Central memory CD4-positive, alpha-beta T cell (primary cell): ENCODE measurements at places on chromosomes 7 and 10.

DNA sequence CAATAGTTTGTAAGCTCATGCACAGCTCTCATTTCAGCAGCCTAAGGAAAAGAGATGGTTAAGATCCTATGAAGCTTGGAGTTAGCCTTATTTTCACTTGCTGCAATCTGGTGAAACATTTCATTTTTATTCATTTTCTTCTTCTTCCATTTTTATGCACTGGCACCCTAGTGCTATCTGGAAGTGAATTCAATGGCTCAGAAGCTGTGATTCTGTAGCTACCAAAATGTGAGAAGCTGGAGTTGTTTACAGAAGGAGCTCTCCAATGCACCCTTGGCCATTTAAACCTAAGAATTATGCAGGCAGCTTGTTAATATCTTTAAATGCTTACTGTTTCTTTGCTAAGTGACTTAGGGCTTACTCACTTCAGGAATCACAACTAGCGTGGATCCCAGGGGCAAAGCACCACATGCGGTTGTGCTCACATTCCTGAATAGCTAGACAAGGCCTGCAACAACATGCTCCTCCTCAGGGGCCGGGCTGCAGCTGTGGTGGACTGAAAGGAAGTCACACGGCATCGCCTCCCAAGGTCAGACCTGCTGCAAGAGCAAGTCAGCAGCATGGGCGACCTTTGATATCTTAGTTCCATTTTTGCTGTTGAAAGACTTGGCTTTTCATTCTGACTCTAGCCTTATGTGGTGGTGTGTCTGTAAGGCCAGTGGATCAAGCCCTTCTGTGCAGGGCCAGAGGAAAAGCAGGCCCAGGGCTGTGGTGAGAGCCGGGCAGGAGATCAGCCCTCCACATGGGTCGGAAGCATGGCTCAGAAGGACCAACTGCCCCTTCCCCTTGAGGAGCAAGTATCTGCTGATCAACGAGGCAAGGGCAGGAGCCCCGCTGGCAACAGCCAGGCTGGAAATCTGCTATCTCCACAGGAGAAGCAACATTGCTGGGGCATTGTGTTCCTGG lies 91.9 kb upstream of the MBL2 start:
- no peak for DNase-seq

- no peak for DNase-seq
Measured at GRCh38 chr7:116834815-116835504, 27.4 kb upstream of the CAPZA2 start.

DNA sequence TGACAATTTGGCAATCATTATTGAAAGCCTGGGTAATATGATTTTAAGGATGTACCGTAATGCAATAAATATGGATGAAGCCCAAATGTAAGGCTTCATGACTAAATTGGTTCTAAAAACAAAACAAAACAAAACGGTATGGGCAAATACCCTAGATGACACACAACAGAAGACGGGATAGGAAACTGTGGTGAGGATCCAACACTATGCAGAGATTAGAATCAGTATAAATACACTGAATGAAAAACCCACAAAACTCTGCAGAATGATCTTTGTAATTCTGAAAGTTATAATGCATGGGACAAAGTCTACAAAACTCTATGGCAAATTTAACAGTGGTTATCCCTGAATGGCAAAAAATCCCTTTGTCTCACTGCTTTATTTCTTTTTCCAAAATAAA lies 57.6 kb downstream of the MALSU1 start:
- peak; percentile 43 for DNase-seq

DNA sequence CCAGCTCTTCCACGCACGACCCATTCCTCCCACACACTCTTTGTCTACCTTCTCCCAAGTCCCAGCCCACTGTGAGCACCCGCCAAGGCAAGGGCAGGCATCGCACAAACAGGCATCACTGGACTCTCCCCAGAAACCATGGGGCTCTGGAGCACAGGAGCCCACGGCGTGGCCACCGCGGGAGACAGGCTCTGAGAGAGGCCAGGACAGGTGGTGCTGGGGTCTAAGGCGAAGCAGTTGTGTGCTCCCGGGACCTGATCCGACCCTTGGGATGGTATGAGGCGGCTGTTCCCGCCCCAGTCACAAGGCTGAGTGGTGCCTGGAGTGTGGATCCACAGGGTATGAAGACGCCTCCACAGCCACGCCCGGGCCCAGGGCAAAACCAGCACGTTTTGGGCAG lies 156.9 kb downstream of the MAD1L1 start:
- no peak for DNase-seq

DNA sequence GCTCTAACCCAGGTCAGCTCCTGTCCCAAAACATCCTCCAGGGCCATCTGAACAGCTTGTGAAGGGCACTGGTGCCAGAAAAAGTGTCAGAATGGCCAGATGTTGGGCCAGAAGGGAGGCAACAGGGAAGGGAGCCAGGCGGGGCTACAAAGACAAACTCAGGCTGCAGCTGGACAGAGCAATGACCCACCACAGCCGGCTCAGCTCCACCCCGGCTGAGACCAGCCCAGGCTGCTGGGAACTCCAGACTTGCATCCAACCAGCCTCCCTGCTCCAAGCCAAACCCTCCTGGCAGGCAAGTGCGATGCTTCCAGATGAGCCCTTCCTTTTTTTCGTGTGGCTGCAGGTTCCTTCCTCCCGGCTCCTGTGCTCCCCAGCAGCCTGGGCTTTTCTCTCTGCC lies 466.9 kb downstream of the PTPRN2 start:
- no peak for DNase-seq

GRCh38 chr10:86658261-86658741 lies 4.0 kb downstream of the OPN4 start:
- no peak for DNase-seq

DNA sequence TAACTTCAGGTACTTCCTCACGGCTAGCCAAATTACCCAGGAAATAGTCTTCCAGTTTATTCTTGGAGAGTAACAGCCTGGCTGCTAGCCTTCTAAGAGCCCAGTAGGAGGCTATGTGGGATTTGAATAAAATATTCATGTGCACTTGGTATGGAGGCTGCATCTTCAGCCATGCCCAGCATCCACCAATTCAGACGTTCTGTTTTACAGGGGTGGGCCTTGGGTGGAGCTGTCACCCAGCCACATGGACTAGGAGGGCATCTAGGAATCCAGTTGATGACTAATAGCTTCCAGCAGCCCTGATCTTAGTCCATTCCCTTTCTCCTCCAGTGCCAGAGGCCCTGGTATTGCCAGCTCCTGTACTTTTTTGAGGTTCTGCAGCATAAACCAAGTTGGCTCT lies 66.3 kb upstream of the ZRANB1 start:
- no peak for DNase-seq

- no peak for DNase-seq
Measured at GRCh38 chr10:79488336-79488735, 24.0 kb upstream of the EIF5AL1 start.

DNA sequence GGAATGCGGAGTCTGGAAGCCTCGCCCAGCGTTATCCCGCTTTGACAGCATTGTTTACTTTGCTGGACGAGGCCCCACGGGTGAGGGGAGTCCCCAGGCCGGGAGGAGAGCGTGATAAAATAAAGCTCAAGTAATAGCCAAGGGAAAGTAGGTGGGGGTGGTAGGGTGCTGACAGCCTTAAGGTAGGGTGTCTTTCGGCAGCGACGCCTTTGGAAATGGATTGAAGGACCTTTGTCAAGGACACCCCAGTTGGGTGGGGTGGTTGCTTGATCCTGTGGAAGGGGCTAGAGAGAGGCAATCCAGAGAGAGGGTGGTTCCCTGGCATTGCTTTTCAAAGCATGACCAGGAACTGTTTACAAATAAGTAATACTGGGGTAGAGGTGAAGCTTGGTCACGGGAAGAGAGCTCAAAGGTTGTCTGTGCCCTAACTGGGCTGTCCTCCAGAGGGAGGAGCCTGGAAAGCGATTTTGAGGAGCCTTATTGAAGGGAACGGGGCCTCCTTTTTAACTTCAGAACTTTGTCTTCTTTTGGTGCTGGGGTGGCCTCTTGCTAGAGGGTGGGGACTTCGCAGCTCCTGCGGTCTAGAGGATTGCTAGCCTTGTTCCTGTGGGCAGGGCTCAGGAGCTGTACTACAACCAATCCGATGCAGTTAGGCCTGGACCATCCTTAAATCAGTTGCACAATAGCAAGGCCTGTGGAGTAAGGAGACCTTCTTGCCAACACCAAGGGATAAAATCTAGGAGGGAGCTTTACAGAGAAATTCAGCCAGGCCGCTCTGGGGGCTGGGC lies 1.3 kb downstream of the EIF4EBP2 start:
- peak; percentile 14 for DNase-seq

- DNase-seq = no peak
Measured at GRCh38 chr10:93475227-93475626, 6.9 kb downstream of the MYOF start.

GRCh38 chr10:8923096-8923495 lies 868.6 kb downstream of the GATA3 start:
- no peak for DNase-seq

- no peak for DNase-seq
Measured at GRCh38 chr10:19705250-19705649, 111.0 kb upstream of the PLXDC2 start.

DNA sequence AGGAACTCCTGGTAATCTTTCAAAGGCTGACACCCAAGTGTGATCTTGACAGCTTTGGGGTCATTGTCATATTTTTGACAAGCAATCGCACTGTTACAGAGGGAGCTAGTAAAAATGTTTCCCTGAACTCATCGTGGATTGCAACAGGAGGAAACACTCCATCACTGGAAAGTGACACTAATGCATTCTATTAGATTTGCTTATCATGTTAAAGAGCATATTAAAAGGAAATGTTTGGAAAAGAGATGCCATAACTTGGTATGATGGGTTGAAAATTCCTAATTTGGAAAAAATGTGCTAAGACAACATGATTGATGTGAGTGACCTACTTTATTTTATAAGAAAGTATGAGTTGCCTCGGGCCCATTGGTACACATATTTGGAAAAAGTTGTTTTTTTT lies 22.7 kb upstream of the EMX2 start:
- DNase-seq = no peak
